Activated CD4-positive, alpha-beta memory T cell treated with anti-CD3 and anti-CD28 coated beads, Interleukin-2, amount 10 ng/mL, durations not matched to agents 7 days and 5 days (primary cell): ENCODE measurements at places on chromosomes 3 and 15. TPM values are rescaled to one million over a fixed set of nuclear protein-coding genes. Genes with fewer than 3 reads are reported as not detected.
A peak's percentile ranks its signal among the peaks of the same experiment; 100 is the strongest.

- no peak overlapping the region for H3K4me3 ChIP-seq
- H3K4me1 ChIP-seq, result no peaks in the 10 kb centered on the region
- no peak overlapping the region for H3K27ac ChIP-seq
- no peaks in the 10 kb centered on the region for H3K36me3 ChIP-seq
- peaks cover 9% of the 10 kb centered on the region for H3K27me3 ChIP-seq
These were observed 59.9 kb downstream of the MECOM start for GRCh38 chr3:169603661-169604060.

The CCDC80 gene
- 0.25 TPM for total RNA-seq

GRCh38 chr15:98734466-98735199, 86.3 kb downstream of the IGF1R start:
- peaks cover 7% of the 10 kb centered on the region for H3K4me1 ChIP-seq
- H3K27ac ChIP-seq, result no peak overlapping the region
- no peak for DNase-seq
- no peaks in the 10 kb centered on the region for H3K36me3 ChIP-seq

GRCh38 chr15:53835309-53835708, 75.8 kb upstream of the WDR72 start:
- H3K27ac ChIP-seq, result no peak overlapping the region
- H3K4me3 ChIP-seq, result no peak overlapping the region
- no peaks in the 10 kb centered on the region for H3K27me3 ChIP-seq
- no peaks in the 10 kb centered on the region for H3K36me3 ChIP-seq

DNA sequence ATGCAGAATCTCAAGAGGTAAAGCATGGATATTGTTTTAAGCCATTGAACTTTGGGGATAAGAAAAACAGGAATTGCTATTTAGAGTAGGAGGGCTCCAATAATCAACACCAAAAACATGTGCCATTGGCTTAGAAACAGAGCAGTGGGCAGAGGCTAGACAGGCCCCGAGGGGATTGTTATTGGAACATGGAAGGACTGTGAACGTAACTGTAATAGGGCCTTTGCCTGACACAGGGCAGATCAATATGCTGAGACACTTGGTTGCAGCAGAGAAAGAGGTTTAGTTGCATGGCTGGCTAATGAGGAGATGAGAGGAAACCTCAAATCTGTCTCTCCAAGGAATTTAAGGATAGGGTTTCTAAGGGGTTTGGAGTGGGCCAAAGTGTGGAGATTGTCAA, 36.9 kb upstream of the RAF1 start:
- H3K4me1 ChIP-seq, result no peaks in the 10 kb centered on the region
- H3K27me3 ChIP-seq, result no peaks in the 10 kb centered on the region
- DNase-seq, result no peak
- no peak overlapping the region for H3K4me3 ChIP-seq
- H3K27ac ChIP-seq, result no peak overlapping the region

GRCh38 chr3:188154014-188154808, at the start of gene LPP:
Gene LPP (plus strand): TSS chr3:188154157. CDS start chr3:188406121, 251,964 bp downstream.
- peak within 1 kb of the TSS; percentile 95 for H3K27ac ChIP-seq
- no peaks in the 10 kb centered on the region for H3K27me3 ChIP-seq
- peak; percentile 90 for DNase-seq
- peaks cover 61% of the 10 kb centered on the region for H3K4me1 ChIP-seq
- peak within 1 kb of the TSS; percentile 93 for H3K4me3 ChIP-seq
- peaks cover 35% of the 10 kb centered on the region for H3K36me3 ChIP-seq

- no peak overlapping the region for H3K27ac ChIP-seq
- peaks cover 5% of the 10 kb centered on the region for H3K27me3 ChIP-seq
- DNase-seq, result no peak
- no peak overlapping the region for H3K4me3 ChIP-seq
These were observed 203.3 kb upstream of the LMCD1 start for GRCh38 chr3:8298021-8298954.
